NCI-H460 (cell line): ENCODE measurements at places on chromosomes 11 and 22.

DNA sequence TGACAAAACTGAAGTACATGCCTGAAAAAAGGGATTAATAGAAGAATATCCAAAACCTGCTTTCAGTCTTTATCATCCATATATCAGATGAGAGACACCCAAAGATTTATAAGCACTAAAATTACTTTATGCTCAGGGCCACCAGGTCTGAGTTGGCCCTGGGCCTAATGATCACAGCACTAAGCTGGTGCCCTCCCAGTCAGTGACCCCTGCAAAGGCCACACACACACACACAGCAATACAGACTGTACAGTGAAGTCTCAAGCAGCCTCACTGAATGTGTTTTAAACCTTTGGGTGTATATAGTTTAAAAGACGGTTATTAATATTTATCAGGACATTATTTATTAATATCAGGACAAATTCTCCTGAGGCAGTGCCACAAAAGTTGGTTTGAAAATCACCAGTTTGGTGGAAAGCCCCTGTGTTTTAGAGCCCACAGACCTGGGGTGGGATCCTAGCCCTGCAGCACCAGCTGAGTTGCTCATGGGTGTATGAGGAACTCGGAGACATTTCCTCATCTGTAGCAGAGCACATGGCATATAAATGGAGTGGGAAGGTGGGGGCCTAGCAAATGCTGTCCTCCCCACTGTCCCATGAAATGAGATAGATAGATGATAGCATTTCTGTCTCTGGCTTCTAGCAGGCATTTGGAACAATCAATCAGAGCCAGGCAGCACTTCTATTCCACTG is 48.4 kb upstream of the HORMAD2 start:
- no peak for DNase-seq

GRCh38 chr11:100719809-100720221 is 32.7 kb downstream of the ARHGAP42 start:
- peak; percentile 41 for DNase-seq

- DNase-seq: no peak
Observed at GRCh38 chr11:78022397-78023396, at the start of gene KCTD14. KCTD14 (minus strand) TSS chr11:78023276; CDS start chr11:78023249, 27 bp downstream.

DNA sequence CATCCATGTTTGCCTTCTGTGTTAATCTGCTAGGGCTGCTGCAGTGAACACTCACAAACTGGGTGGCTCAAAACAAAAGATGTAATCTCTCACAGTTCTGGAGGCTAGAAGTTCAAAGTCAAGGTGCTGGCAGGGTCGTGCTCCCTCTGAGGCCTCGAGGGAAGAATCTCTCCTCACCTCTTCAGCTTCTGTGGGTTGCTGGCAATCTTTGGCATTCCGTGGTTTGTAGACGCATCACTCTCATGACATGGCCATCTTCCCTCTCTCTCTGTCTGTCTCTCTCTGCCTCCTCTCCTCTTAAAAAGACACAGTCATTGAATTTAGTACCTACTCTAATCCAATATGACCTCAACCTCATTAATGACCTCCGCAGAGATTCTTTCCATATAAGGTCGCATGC is 78.8 kb downstream of the TSPAN18 start:
- no peak for DNase-seq

- DNase-seq: no peak
Observed at GRCh38 chr11:44906649-44907048, 44.0 kb downstream of the TP53I11 start.

DNA sequence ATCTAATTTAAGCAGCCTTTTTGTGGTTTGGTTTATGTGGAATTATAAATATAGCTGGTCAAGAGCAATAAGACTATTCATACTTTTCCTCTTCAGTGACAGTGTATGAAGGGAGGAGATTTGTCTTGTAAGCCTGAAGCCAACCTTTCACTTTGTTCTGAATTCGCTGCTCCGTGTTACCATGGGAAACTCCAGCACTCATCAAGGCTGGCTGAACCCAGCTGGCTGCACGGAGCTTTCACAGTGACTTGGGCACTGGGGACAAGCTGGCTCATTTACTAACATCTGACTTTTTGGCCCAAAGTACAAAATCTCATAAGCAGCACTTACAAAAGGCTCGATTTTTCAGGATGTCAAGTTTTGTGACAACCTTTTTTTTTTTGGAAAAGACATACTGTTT is 120.4 kb upstream of the GRIA4 start:
- no peak for DNase-seq

GRCh38 chr22:31425331-31426050 is 26.1 kb downstream of the DRG1 start:
- DNase-seq: no peak

GRCh38 chr11:16857186-16857585 is 118.7 kb downstream of the C11orf58 start:
- DNase-seq: no peak

DNA sequence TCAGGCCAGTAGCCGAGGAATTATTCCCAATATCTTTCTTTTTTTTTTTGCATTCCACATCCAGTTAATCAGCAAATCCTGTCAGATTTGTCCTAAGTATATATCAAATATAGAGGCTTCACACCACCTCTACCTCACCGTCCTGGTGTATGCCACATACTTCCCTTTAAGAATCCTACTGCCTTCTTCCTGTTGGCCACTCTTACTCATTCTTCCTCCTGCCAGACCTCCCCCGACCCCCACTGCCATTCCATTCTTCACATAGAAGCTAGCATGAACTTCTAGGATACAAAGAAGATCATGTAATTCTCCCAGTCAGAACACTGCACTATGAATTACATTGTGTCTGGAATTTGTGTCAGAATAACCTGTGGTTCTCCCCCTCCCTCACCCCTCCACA is 89.5 kb downstream of the TRIM44 start:
- DNase-seq: no peak

DNA sequence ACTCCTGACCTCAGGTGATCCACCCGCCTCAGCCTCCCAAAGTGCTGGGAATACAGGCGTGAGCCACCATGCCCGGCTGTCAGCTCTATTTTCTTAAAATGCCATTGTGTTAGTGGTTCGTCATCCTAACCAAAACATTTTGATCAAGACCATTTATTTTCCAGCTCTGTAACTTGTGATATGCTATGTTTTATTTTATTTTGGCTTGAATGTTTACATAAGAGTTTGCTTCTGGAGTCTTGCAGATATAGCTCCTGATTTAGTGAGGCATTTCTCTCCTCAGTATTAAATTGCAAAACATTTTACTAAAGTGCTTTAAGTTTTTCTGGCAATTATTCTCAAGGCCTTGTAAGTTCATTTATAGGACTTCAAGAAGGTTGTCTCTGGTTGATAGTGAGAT is 4.4 kb downstream of the EP300 start:
- DNase-seq: no peak

DNA sequence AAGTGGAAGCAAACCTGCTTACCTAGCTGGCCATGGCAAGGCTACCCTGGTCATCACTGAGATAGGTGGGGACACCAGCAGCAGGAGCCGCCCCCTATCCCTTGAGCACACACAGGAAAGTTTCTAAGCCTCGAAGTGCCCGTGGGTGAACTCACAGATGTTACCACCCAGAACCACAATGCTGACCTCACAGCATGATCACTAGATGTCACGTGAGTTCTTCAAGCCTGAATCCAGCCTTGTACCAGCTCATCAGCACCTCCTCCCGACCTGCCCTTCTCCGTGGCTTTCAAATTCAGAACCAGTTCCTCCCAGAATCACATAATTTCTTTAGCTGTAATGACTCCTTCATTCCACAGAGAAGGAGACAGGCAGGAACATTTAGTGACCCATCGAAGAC is 24.7 kb upstream of the TIMP3 start:
- DNase-seq: no peak

- DNase-seq: no peak
Observed at GRCh38 chr11:120527111-120527761, 15.7 kb downstream of the GRIK4 start.

DNA sequence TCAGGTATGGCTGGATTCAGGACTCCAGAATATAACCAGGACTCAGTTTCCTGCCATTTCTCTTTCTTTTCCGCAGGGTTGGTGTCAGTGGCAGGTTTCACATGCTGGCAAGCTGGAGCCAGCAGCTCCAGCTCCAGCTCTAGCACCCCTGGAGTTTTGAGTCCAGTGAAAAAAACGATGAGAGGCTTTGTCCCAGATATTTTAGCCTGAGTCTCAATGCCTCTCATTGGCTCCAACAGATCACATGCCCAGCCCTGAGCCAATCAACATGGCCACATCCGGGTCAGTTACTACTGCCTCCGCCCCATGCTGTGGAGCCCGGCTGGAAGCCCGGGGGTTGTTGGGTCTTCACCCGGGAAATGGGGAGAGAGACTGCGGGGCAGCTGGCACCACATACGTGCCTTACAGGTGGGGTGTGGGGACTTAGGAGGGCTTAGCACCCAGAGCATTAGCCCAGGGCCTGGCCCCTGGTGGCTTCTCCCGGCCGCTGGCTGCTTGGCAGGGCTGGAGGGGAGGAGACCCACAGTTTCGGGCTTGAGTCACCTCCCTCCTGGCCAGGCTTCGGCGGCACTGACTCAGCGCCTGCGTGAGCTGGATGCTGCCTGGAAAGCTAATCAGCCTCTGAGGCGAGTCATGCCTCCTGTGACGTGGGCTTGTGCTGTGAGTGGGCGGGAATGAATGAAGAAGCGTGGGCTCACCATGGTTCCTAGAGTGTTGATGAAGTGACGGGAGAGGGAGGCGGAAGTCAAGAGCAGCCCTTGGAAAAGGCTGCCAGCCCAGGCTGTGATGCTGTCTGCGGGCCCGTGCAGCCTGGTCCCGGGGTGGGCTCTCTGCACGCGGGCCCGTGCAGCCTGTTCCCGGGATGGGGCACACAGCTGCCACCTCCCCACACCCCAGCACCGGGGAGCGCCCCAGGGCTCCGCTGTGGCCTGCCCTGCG is 15.3 kb upstream of the MRTFA start:
- peak; percentile 95 for DNase-seq

- no peak for DNase-seq
Observed at GRCh38 chr11:61785837-61786402, 6.5 kb downstream of the TMEM258 start.

DNA sequence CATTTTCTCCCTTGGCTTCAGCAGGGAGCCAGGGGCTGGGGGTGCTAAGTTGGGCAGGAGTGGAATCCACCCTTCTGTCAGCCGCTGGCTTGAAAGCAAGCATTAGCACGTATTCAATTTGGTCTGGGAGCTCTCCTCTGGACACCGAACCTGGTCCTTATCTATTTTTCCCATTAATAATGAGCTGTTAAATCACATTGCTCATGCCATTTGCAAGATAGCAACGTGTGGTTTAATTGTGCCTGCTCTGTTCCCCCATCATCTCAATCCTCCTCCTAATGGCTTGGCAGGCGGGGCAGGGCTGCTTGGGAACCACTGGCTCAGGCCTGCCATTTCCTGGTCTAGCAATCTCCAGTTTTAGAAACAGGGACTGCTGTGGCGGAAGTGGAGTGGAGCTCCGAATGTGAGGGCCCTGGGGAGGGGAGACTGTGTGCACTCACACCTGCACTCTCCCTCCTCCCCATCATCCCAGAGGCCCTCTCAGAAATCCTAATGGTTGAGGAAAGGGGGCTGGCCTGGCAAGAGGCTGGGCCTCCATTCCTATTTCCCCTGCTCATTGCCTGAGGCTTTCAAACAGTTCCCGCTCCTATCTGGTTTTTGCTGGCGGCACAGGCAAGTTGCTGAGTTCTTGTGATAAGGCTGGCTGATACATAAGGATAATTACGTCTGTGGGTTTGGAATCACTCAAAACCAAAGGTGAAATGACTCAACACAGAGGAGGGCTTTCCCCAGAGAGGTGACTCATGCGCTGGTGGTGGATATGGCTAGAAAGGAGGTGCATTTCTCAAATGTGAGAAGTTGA is 201.2 kb upstream of the E2F8 start:
- DNase-seq: peak; percentile 49

DNA sequence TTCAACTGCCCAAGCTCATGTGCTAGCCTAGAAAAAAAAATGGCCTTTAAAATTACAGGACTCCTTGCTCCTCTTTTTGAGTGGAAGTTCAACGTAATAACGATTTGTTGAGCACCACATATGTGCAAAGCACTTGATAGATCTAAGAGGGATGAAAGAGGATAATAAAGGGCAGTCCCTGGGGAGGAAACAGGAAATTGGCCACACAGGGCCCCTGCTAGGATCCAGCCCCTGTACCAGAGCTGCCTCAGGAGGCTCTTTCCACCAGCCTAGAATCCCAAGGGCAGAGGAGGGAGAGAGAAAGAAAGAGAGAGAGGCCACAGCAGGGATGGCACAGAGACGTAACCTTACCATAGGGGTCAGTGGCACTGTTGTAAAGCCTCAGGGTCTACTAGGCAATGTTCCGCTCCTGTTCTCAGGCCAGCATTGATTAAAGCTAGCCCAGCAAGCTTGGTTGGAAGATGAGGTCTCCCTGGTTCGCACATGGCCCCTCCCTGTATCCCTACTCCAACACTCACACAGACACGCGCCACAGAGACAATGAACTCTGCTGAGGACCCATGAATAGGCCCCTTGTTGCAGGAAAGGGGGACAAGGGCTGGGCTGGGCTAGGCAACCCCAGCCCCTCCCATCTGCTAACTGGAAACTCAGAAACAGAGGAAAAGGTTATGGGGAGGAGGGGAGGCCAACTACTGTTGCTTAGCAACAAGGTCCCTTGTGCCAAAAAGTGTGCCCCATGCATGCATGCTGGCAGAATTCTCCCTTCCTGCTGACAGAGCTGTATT is at the start of gene TMPRSS5:
TMPRSS5 (minus strand) TSS at position 438 of the 785 bp plus-strand sequence; CDS start at position 354, 84 bp downstream.
- no peak for DNase-seq

DNA sequence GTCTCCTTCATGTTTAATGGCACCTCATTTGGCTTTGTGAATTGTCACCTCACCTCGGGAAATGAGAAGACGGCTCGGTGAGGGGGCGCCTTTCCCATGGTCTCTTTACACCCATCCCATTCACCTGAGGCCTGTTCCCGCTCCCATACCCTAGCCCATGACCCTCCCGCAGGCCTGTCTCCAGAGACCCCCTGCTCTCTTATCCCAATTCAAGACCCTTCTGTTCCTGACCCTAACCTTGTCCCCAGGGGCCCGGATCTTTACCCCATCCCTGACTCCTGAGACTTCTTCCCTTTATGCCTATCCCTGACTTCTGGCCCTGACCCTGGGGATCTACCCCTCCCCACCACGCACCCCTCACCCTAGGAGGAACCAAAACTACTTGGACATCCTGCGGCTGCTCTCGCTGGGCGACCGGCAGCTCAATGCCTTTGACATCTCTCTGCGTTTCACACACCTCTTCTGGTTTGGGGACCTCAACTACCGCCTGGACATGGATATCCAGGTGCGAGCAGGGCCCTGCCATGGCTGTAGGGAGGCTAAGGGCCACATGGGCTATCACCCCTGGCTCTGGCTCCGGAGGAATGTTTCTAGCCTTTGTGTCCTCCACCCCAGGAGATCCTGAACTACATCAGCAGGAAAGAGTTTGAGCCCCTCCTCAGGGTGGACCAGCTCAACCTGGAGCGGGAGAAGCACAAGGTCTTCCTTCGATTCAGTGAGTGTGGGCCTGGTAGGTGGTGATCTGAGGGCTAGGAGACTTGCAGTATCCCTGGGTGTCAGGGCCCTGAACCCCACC is 7.9 kb downstream of the INPPL1 start:
- no peak for DNase-seq

DNA sequence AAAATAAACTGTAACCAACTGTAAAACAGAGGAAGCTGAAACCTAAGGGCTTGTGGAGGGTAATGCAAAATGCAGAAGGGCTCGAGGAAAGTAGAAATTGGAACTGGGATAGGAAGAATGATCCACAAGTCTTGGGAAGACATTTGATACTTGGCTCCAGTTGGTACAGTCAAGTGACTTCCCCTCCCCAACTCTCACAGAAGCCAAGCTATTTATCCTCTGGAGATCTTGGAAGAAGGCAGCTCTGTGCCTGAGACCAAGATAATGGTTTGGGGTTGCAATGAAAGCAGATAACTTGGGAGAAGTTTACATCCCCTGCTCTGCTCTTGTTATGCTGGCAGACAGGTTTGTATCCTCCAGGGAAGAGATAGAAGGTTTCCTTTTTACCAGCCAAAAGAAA is 198.9 kb upstream of the ZC3H12C start:
- no peak for DNase-seq
